ENCODE measurements at places on chromosomes 13 and 19.
A peak's percentile ranks its signal among the peaks of the same experiment; 100 is the strongest.

GRCh38 chr13:111316161-111316730 is 4.2 kb upstream of the TEX29 start:
- no peak for DNase-seq

DNA sequence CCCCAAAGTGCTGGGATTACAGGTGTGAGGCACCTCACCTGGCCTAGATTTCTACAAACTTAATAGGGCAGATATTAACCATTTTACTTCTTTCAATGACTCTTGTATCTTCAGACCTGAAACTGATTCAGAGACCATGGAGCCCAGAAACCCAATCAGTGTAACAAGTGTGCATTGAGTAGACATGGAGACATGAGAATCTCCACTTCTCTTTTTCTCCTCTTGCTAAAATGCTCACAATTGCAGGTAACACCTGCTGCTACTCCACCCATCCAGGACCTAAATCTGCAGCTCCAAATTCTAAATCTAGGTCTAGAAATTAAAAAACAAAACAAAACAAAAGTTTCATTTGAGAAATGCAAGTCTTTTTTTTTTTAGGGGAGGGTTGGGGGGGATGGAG is 42.2 kb upstream of the ZNF681 start:
- no peak for DNase-seq

GRCh38 chr19:35318679-35319448 is 10.1 kb upstream of the CD22 start:
- peak; percentile 69 for DNase-seq

GRCh38 chr13:50686551-50686950 is 156.9 kb downstream of the DLEU7 start:
- DNase-seq, result no peak

GRCh38 chr19:52351512-52351911 is 15.5 kb downstream of the ZNF610 start:
- DNase-seq, result no peak

DNA sequence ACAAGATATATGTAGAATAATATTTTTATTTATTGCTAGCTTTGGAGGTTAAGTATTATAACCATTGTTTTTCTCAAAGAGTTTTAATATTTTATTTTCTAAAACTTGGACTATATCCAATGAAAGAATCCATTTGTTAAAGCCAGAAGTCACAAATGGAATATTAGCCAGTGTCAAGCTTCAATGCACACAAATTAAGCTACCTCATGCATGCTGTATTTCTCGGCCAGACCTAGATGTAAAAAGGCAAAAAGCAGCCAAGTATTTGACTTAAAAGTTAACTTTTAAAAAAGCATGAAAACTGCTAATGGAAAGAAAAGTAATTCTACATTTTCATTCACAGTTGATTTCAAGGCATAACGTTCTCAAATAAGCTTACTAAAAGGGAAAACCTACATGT is 160.0 kb upstream of the ATXN8OS start:
- DNase-seq, result no peak

DNA sequence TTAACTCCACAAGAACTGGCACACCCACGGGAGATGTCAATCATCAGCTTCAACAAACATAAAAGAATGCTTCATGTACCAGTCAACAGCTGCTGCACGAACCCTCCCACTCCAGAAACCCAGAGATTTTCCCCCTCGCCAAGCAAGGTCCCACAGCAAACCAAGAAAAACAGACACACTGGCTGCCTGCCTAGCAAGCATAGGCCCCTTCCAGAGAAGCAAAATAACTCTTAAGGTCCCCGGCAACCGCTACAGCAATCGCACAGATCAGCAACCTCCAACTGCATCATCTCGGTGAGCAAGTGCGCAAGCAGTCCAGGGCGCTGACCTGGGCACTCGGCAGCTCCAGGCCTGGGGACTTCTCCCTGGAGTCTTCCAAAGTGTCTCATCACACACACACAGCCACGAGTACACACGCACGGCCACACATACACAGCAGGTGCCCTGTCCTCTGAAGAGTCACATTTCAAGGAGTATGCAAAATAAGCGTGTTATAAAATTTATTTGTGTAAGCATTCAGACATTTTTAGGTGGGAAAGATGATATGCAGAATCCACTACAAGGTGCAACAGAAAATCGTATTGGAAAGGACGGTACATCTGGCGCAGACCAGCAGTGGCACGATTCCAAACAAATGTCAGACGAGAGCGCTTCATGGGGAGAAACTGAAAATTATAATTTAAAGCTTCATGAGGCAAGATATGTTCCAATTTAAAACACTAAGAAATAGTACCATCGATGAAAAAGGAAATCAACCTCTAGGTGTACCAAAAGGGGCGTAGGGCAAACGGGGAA is 125.0 kb downstream of the STK24 start:
- DNase-seq, result peak; percentile 55
